ENCODE measurements at places on chromosomes 6 and 20. TPM values are rescaled to one million over a fixed set of nuclear protein-coding genes. Genes with fewer than 3 reads are reported as not detected.

E2F1 gene
- polyA plus RNA-seq, result 16.9 TPM

FAM83B gene
- 1.0 TPM for polyA plus RNA-seq

TNFRSF21 gene
- 17.1 TPM for polyA plus RNA-seq

CST2 gene
- polyA plus RNA-seq, result 0.49 TPM

SUMO4 gene
- polyA plus RNA-seq, result not detected

CASS4 gene
- polyA plus RNA-seq, result 0.92 TPM

RFX6 gene
- polyA plus RNA-seq, result 0.99 TPM

- H3K36me3 ChIP-seq, result no peaks in the 10 kb centered on the region
- no peak for DNase-seq
- no peak overlapping the region for H3K4me3 ChIP-seq
- H3K27ac ChIP-seq, result no peak overlapping the region
- H3K27me3 ChIP-seq, result no peaks in the 10 kb centered on the region
Measured at GRCh38 chr20:25484911-25485511, 77.5 kb downstream of the GINS1 start.

DNA sequence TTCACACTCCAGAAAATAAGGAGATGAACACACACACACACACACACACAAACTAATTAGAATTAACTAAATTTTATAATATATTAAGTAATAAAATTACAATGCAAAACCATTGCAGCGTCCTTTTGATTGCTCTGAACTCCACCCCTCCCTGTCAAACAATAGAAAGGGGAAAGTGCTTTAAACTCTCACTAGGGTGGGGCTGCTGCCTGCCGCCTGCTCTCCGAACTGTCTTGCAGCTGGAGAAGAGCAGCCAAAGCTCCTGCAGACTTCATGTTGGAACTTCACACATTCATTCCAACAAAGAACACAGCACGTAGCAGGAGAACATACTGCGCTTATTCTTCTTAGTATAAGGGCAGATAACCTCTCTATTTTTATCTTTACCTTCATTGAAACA is 83.2 kb downstream of the GCLC start:
- no peak overlapping the region for H3K4me3 ChIP-seq
- no peaks in the 10 kb centered on the region for H3K36me3 ChIP-seq

DNA sequence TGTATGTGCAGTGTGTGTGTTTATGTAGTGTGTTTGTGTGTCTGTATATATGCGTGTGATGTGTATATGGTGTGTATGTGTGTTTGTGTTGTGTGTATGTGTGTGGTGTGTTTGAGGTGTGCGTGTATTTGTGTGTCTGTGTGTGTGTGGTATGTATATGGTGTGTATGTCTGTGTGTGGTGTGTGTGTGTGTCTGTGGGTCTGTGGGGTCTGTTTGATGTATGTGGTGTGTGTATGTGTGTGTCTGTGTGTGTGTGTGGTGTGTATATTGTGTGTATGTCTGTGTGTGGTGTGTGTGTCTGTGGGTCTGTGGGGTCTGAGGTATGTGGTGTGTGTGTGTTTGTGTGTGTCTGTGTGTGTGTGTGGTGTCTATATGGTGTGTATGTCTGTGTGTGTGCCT is 10.8 kb upstream of the MYT1 start:
- DNase-seq, result no peak
- H3K27ac ChIP-seq, result no peak overlapping the region
- H3K4me1 ChIP-seq, result no peaks in the 10 kb centered on the region
- no peaks in the 10 kb centered on the region for H3K27me3 ChIP-seq
- no peaks in the 10 kb centered on the region for H3K36me3 ChIP-seq
- no peak overlapping the region for H3K4me3 ChIP-seq
